ENCODE measurements at places on chromosomes 4 and X. TPM values are rescaled to one million over a fixed set of nuclear protein-coding genes. Genes with fewer than 3 reads are reported as not detected.

RPL36A gene
- 2,342 TPM for polyA plus RNA-seq

GAGE12J gene
- not detected for polyA plus RNA-seq

MND1 gene
- 3.0 TPM for polyA plus RNA-seq

NUP62CL gene
- 1.1 TPM for polyA plus RNA-seq

PPP1R2C gene
- polyA plus RNA-seq: not detected

OTOP1 gene
- not detected for polyA plus RNA-seq

GAGE12F gene
- not detected for polyA plus RNA-seq

SMARCA1 gene
- 28.5 TPM for polyA plus RNA-seq
